ENCODE measurements at places on chromosomes 3 and 15.

DNA sequence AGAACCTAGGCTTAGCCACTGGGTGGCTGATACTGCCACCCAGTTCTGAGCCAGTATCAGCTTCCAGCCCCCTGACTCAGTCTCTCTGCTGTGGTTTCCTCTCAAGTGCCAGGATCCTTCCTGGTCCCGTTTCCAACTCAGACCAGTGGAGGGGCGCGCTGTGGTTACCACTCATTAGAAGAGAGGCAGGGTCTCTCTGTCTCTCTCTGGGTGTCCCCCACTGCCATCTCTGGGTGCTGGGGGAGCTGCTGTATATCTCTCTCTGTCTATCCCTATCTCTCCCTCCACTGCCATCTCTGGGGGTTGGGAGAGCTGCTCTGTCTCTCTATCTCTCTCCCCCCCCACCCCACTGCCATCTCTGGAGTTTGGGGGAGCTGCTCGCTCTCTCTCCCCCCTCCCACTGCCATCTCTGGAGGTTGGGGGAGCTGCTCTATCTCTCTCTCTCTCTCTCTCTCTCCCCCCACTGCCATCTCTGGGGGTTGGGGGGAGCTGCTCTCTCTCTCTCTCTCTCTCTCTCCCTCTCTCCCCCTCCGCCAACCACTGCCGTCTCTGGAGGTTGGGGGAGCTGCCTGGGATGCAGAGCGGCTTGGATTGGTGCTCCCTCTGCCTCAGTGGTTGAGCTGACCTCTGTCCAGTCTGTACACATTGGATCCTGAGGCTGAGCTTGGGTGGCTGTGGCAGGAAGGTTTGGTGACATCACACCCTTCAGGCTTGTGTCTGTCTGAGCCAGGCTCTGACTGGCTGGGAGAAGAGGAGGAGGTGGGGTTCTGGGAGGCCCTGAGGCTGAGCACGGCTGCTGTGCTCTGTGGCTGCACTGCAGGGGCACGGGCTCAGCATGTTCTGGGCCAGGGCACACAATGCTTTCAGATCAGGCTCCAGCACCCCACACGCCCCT, 98.9 kb downstream of the APBA2 start:
- no peak for DNase-seq

- no peak for DNase-seq
Observed at GRCh38 chr15:99145005-99145404, 40.1 kb downstream of the SYNM start.

DNA sequence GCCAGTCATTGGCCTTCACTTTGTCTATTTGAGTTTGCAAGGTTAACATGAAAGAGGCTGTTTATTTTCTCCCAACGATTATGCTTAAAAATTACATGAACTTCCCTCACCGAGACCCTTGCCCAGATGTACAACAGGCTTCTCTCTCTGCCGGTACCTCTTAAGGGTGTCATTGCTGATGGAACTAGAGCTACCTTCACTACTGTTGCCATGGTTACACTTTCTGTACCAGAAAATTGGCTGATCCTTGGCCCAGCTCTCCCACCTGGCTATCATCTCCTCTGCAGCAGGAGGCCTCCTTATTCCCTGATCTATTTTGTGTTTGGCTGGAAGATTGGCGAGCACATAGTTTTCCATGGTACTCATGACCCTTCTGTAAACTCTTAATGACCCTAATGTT, 24.0 kb upstream of the LIPC start:
- DNase-seq, result no peak

DNA sequence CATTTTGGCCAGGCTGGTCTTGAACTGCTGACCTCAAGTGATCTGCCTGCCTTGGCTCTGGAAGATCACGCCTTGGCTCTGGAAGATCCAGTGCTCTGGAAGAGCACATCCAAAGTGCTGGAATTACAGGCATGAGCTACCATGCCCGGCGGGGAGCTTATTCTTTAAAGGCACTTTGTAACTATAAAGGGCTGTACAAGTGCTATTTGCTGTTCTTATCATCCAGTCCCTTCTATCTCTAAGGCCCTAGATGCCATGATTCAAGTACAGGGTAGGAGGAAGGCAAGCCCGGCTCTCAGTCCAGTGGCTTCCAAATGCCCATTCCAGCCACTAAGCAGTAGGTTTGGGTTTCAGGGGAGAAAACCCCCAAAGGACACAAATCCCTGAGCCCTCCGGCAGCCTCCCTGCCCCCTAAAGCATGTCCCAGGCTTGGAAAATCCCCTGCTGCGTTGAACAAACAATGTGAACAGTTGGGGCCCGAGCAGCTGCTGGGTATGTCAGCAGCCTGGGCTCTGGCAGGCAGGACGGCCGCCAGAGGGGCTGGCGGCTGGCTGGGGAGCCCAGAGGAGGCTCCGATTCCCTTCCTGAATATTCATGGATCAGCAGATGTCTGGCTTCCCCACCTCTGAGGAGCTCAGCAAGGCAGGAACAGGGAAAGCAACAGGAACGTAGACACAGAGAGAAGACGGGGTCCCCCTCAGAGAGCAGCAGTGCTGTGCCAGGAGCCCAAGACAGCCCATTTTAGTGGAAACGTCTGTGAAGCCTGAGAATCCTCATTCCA, 7.7 kb downstream of the IGDCC4 start:
- no peak for DNase-seq

DNA sequence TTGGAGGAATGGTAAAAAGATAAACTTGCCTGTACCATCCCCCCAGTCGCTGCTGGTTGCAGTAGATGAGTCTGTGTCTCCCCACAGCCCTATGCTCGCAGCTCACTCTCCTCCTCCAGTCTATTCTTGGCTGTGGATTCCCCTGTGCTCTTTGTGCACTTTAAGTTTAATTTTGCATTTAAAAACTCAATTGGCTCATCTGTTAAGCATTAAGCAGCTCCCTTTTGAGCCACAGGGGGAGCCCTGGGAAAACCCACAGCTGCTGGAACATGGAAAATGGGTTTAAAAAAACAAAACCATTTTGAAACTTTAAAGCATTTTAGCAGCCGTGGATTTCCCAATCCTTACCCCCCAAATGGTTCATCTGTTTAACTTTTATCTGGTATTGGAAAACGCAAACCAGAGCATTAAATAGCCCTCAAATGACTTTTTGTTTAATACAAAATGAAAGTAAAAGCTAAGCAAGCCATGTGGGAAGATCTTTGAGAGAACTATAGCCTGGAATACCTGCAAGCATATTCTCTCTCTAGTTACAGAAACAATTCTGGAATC, 536.9 kb downstream of the ZIC1 start:
- DNase-seq, result no peak

GRCh38 chr3:197001106-197001971, 28.3 kb downstream of the MELTF start:
- DNase-seq, result no peak

GRCh38 chr15:32669896-32670611, 28.5 kb downstream of the SCG5 start:
- no peak for DNase-seq

DNA sequence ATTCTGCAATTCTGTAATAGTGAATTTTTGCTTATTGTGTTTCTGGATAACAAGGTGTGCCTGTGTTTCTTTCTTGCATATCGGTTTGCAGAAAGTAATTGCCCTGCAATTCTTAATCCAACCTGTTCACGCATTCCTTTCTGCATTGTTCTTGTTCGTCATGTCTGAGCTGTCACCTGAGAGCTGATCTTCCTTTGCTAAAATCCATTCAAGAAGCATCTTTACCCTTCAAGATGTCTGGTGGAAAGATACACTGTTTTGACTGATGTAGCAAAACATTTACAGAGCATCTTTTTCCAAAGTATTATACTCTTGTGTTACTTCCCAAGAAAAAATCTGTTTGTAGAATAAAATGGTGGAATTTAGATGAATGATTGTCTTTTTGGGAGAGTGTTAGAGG, 159.0 kb upstream of the WNT5A start:
- no peak for DNase-seq

DNA sequence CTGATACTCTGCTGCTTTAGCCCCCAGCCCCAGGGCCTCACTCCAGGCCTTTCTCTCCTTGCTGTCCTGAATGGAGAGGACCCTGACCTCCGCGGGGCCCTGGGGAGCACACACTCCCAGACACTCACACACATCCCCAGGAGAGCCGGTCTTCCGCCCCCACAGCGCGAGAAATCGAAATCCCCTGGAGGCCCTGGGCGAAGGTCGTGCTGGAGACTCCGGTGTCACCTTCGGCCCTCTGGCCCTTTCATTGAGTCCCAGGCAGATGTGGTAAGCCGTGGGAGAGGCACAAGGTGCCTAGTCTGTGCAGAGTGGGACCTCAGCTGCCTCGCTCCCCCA, 848 bp upstream of the GOLGA8B start:
- no peak for DNase-seq

GRCh38 chr3:101879102-101879501, 29.8 kb downstream of the NFKBIZ start:
- no peak for DNase-seq

DNA sequence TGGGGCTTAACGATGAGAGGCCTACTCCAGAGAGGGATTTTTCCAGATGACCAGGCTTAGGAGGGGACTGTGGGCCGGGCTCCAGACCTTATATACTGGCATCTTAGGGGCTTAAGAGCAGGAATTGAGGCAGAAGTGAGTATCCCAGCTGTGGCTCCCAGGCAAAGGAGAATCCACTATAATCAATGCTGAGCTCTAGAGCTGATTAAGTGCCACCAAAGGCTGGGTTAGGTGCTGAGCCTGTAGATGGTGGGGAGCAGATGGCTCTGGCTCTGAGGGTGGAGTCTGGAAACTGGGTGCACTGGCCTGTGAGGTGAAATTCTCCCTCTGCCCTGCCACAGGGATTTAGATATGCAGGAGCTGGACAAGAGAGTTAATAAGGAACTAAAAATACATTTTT, 23.2 kb downstream of the IRAK2 start:
- no peak for DNase-seq

GRCh38 chr3:32758375-32758753, 59.4 kb upstream of the TRIM71 start:
- DNase-seq, result no peak

DNA sequence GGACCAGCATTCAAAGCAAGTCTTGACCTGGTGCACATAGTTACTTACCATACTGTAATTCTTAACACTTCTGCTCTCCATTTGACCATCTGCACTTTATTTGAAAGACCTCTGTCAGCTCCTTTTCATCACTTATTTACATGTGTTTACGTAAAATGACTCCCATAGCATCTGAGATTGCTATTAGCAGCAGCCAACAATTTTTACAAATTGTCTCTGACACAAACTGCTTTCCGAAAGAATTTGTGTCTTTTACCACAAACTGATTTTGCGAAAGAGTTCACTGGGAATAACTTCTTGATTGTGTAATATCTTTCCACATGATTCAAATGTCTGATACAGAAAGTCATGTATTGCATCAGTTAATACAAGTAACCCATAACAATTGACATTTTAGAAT, 144.1 kb upstream of the PEX5L start:
- DNase-seq, result no peak

GRCh38 chr3:180351601-180352000, 250.4 kb upstream of the TTC14 start:
- DNase-seq, result no peak

DNA sequence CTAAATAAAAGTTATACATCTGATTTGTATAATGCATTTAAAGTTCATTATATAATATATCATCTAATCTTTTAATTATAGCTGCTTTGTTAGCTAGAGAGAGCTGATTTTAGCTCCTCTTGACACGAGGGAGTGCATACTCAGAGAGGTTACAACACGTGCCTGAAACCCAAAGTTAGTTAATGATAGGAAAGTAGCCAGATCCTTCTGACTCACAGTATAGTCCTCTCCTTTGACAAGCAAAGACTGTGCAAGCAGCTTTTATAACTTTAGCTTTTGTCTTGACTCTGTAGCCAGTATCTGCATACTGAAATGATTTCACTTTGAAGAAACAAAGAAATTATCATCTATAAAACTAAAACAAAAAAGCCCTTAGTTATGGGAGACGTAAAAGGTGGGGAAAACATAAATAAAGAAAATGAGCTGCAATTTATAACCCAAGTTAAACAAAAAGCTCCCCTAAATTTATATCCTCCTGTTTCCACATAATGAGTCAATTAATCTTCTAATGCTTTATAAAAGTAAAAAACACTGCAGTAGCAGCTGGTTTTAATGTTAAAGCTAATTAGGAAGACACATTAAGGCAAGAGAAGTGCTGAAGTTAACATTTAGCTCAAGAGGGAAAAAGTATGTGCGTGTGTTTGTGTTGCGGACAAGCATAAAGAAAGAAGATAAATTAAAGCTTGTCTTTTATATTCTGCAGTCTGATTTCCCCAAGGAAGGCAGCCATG, 13.1 kb downstream of the GABRR3 start:
- DNase-seq, result no peak

DNA sequence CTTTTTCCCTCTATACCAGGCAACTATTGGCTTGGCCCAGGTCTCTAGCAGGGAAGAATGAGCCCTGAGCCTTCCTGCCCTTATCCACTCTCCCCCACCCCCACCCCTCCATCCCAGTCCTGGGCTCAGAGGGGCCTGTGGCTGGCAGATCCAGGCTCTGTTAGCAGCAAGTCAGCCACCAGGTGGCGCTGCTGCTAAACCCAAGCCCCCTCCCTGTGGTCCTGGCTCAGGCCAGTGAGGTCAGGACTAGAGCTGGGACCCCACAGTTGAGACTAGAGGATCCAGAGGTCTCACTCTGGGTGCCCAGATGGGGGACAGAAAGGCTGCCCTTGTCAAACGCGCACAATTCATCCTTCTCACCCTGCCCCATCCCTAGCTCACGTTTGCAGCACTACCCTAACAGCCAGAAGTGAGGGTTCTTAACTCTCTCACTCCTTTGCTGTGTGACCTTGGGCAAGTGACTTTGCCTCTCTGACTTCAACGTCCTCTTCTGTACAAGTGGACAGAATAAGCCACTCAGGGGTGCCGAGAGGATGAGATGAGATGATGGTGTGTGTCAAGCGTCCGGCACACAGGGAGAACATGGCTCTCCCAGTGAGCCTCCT, 46.8 kb upstream of the SLC6A1 start:
- DNase-seq, result no peak

GRCh38 chr3:127019449-127019848, 36.5 kb downstream of the PLXNA1 start:
- no peak for DNase-seq

DNA sequence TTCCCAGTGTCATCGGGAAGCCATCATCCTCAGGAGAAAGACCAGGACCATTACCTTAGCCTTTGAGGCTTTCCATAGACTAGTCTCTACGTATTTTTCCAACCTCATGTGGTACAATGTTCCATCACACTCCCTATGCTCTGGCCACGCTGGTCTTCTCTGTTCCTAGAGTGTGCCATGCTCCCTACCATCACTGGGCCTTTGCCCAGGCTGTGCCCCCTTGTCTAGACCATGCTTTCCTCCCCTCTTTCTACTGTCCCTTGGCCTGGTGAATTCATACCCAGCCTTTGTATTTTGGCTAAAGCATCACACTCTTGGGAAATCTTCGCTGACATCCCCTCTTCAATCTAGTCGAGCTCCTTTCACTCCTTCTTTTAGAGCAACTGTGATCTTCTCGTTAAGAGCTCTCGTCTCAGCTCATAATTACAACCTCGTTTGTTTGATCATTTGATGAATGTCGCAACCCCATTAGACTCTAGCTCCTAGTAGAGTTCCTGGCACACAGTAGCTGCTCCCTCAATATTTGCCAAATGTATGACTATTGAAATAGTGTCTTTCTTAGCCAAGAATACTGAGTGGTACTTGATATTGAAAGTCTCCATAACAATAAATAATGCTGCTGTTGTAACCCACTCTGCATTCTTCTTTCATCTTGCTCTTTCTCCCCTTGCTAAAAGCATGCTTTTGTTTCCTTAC, 100.2 kb upstream of the FAM3D start:
- DNase-seq, result no peak

Measured in T-helper 22 cell (primary cell).